ENCODE measurements at places on chromosomes 4 and X.

DNA sequence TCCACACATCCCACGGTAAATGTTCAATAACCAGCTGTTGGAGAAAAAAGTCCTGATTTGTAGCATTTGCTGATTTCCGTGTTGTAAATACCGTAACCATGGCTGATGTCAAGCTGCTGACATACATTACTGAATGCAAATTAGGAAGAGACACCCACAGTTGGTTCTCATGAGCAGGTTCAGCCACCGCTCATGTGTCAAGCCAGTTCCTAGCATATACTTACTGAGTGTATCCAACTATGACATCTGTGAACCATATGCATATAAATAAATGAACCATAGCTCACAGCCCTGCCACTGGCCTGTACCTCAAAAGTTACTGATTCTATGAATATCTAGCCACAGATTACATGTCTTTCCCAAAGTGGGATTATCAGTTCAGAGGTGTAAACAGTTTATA is 29.5 kb downstream of the FHDC1 start:
- no peaks in the 10 kb centered on the region for H3K36me3 ChIP-seq
- H3K27ac ChIP-seq = no peak overlapping the region
- peaks cover 16% of the 10 kb centered on the region for H3K4me1 ChIP-seq
- H3K4me3 ChIP-seq = no peak overlapping the region

DNA sequence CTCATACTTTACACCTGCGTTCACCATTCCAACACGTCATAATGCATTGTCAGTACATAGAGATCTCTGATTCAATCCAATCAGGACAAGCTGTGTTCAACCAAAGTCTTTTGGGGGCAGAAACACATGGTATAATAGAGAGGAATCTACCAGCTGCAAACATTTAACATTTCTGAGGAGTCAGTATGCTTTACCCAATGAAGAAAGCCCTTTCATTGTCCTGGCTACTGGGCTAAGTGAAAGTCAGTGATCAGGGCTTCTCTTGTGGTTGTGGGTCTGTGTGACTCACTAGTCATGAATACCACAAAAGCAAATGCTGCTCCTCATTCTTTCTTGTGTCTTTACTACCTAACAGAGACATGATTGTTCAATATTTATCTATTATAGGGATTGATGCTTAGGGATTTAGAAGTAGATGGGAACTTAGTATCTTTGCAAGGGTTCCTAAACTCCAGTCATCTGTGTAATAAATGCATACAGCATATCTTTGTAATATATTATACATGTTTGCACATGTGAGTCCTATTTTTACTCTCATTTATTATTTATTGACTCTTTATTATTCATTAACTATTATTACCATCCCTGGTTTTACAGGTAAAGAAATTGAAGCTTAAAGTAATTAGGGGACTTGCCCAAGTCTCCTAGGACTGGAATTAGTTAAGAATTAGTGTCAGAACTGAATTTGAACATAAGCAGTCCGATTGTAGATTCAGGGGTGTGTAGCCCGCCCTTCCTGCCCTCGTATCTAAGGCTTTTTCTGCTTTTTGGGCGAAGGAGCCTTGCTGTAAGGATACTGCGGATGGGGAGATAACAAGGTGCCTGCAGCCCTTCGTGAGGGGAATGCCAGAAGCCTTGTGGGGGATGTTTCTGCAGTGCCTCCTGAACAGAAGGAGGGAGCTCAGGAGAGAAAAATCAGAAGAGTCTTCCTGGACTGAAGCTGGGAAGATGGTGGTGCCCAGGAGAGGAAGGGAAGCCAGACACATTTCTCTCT is 353.1 kb upstream of the BOD1L1 start:
- H3K4me3 ChIP-seq = no peak overlapping the region
- no peaks in the 10 kb centered on the region for H3K4me1 ChIP-seq
- DNase-seq = no peak
- no peaks in the 10 kb centered on the region for H3K36me3 ChIP-seq
- no peak overlapping the region for H3K27ac ChIP-seq

DNA sequence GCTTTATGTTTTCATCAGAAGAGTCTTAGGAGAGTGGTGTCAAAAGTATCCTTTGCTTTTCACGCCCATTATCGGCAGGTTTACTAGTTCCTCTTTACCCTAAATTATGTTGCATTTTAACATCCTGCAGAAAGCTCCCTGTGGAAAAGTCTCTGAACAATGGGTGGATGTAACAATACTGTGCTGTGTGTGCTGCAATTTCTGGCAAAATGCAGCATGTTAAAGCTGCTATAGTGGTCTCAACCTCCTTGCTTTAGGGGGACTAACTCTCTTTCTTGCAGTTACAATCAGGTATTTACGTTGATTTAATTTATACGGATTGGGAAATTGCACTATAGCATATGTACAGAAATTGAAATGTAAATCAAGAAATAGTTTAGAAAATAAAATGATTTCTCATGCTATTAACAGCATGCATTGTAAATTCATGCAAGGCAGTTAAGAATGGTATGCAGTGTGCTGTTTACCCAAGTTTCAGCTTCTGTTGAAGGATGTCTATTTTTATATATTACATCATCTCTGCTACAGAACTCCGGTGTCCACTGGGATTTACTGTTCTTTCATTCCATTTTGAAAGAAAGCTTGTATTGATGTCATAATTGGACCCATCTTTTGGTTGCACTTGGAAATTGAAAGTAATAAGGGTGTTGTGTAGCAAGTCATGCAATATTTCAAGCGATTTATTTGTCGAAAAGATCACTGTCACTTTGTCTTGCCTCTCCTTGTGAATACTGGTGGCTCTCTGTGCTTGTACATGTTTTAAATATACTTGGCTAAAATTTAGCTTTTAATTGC is 145.7 kb downstream of the RAPGEF2 start:
- DNase-seq = peak; percentile 53
- H3K36me3 ChIP-seq = no peaks in the 10 kb centered on the region
- H3K27me3 ChIP-seq = no peaks in the 10 kb centered on the region
- peaks cover 9% of the 10 kb centered on the region for H3K4me1 ChIP-seq
- no peak overlapping the region for H3K4me3 ChIP-seq
- no peak overlapping the region for H3K27ac ChIP-seq

GRCh38 chr4:83153417-83153816 is 38.9 kb upstream of the PLAC8 start:
- H3K27me3 ChIP-seq = no peaks in the 10 kb centered on the region
- H3K4me3 ChIP-seq = no peak overlapping the region
- peak; percentile 7 for DNase-seq

- peak; percentile 1 for DNase-seq
- no peaks in the 10 kb centered on the region for H3K4me1 ChIP-seq
- no peaks in the 10 kb centered on the region for H3K36me3 ChIP-seq
- H3K4me3 ChIP-seq = no peak overlapping the region
Observed at GRCh38 chrX:66030505-66031317, 9.2 kb downstream of the VSIG4 start.

GRCh38 chr4:153564630-153565525 is 98.7 kb downstream of the TMEM131L start:
- H3K4me1 ChIP-seq = no peaks in the 10 kb centered on the region
- no peak overlapping the region for H3K27ac ChIP-seq
- H3K36me3 ChIP-seq = no peaks in the 10 kb centered on the region
- no peak for DNase-seq
- H3K4me3 ChIP-seq = no peak overlapping the region
- H3K27me3 ChIP-seq = no peaks in the 10 kb centered on the region

Measured in endothelial cell of umbilical vein (primary cell).